NCI-H460 (cell line): ENCODE measurements at places on chromosomes 7 and 10.

DNA sequence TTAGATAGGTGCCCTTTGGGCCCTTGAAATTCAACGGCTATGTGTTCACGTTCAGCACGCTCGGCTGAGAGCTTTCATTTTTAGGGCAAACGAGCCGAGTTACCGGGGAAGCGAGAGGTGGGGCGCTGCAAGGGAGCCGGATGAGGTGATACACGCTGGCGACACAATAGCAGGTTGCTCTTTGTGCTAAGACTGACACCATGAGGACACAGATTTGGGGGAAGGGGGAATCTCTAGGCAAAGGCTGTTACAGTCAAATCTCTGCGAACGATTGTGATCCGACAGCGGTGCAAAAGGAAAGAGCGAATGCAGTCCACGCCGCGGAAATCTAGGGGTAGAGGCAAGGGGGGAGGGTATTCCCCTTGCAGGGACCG is 667 bp downstream of the KLLN start:
- DNase-seq = no peak

- no peak for DNase-seq
Measured at GRCh38 chr7:109213081-109213480, 643.4 kb downstream of the DNAJB9 start.

GRCh38 chr10:48649349-48649944 is 35.2 kb upstream of the WDFY4 start:
- no peak for DNase-seq

- DNase-seq = no peak
Measured at GRCh38 chr7:45689011-45689796, 115.0 kb downstream of the ADCY1 start.

- DNase-seq = no peak
Measured at GRCh38 chr7:139777133-139777891, 486 bp downstream of the HIPK2 start.
